ENCODE measurements at places on chromosomes 2 and 18.

GRCh38 chr2:65371074-65371434 lies 61.3 kb downstream of the SPRED2 start:
- no peak for DNase-seq

DNA sequence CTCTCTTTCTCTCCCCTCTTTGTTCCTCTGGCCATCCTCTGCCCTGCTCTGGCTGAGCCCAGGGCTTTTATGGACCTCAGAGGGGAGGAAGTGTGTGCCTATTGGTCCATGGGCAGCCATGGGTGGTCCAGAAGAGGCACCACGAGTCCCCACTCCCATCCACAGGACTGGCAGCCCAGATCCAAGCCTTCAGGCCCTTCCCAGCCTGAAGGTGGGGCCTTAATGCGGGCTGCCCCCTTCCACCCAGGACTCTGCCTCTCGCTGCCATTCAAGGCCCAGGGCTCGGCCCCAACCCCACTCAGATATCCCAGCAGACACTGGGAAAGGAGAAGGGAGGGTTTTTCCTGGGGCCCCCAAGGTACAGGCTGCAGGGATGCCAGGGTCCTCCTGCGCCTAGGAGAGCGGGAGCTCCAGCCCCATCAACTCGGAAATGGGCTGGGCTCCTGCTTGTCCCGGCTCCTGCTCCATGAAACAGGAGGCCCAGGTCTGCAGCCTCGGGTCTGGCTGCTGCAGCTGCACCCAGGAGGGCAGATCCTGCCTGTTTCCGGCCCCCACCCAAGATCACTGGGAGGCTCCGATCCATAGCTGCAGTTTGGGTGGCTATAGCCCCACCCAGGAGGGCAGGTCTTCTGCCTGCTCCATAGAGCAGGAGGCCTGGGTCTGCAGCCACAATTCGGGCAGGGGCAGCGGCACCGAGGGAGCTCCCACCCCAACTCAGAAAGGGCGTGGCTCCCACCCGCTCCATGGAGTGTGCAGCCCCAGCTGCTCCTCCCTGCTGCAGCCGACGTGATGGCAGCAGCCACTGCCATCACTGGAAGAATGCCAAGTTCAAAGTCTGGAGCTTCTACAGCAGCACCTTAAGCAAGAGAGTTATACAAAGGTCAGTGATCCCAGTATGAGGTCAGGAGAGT lies 116.6 kb upstream of the RBBP8 start:
- DNase-seq, result no peak

DNA sequence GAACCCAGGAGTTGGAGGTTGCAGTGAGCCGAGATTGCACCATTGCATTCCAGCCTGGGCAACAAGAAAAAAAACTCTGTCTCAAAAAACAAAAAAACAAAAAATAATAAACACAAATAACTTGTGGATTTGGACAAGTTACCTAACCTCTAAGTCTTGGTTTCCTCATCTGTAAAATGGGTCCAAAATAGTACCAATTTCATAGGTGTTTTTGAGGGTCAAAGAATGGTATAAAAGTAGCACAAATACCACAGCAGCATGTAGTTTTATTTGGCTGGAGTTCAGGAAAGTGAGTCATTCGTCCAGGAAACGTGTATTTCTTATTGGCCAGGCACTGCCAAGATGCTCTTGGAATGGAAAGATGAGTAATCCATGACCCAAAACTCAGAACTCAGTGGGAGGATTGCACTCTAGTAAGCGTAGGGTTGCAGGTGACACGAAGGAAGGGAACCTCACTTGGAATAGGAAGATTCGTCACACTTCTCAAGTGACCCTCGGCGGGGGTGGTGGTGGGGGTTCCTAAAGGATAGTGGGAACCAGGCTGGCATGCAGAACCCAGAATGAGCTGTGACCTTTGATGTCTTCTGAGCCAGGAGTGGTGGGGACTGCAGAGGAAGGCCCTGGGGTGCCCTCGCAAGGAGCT lies 24.4 kb downstream of the GRHL1 start:
- DNase-seq, result peak; percentile 98

GRCh38 chr18:2407961-2408360 lies 163.3 kb downstream of the METTL4 start:
- DNase-seq, result peak; percentile 50

DNA sequence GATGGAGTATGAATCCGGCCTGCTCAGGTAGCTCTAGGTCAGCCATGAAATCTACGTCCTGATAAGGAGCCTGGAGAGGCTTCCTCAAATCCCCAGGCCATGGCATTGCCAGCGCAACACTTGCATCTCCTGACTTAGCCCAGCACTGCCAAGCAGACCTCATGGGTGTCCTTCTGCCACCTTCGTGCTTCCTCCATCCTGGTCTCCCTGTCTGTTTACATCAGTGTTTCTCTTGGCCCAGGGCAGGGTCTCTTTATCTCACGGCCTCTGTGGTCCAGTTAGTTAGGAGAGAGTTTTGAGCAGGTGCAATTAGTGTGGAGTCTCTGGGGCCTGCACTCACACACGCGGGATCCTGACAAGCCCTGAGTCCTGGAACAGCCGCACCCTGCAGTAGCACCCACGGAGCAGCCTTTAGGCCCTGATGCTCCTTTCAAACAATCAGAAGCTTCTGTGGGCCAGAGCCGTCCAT lies 193.1 kb upstream of the ARL4C start:
- DNase-seq, result no peak

DNA sequence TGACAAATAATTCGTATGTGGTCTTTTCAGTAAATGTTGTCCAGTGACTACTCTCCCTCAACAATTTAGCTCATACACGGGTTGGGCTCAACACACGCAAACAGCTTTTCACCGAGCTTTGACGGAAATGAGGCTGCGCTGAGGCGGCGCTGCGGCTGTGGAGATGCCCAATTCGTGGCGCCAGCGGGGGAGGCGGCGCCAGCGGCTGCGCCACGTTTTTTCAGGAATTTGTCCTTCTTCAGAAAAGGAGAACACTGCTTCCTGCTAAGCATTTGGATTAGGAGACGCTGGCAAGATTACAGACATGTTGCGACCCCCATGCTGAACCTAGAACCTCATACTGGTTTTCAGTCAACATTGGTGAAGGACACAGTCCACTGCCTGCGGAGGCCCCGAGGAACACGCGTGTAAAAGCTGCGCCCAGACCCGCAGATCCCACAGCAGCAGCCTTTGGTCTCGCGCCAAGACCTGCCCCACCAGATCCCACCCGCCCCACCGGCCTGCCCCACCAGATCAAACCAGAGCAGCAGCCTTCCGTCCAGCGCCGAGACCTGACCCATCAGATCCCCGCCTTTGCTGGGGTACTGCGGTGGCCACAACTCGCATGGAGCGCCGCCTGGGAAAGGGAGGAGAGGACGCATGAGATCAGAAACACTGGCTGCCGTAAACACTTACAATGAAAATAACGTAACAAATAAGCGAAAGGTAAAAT lies 173.8 kb downstream of the TMEM18 start:
- no peak for DNase-seq

GRCh38 chr2:129070663-129071062 lies 752.0 kb upstream of the HS6ST1 start:
- DNase-seq, result no peak

DNA sequence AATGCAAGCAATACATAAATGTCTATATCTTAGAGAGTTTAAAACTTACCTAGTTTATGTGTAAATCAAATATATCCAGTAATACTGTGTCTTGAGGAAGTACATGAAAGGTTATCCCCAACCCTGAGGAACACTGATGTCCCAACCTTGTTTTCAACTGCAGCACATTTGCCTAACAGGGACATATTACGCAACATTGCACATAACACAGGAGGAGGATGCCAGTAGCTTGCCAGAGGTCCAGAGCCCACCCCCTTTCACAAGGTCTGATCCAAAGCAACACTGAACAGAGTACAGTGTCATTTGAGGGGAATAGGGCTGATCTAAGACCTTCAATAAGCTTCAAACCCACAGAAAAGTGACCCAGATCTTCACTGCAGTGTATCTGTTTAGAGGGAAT lies 678.5 kb downstream of the ARHGAP15 start:
- peak; percentile 36 for DNase-seq

- no peak for DNase-seq
These were observed 489.4 kb upstream of the TNP1 start for GRCh38 chr2:217349251-217349650.

DNA sequence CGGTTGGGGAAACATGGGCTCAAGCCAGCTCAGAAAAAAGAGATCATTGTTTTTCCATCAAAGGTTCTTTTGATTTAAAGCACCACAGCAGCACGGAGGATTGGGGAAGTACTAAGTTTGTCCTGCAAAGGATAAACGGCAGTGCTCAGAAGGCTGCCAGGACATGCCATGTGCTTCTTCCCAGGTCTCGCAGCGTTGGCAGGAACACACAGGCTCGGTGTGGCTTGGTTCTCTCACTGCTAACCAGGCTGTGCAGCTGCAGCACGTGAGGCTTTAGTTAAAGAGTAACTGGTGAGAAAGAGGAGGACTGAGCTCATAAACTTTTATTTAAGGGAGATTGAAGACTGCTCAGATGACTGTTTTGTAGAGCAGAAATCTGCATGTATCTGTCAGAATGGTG lies 264.3 kb downstream of the TSN start:
- DNase-seq, result no peak

GRCh38 chr2:88950010-88950409 lies 258.5 kb downstream of the RPIA start:
- peak; percentile 9 for DNase-seq
